ENCODE measurements at places on chromosomes 1 and 21.

DNA sequence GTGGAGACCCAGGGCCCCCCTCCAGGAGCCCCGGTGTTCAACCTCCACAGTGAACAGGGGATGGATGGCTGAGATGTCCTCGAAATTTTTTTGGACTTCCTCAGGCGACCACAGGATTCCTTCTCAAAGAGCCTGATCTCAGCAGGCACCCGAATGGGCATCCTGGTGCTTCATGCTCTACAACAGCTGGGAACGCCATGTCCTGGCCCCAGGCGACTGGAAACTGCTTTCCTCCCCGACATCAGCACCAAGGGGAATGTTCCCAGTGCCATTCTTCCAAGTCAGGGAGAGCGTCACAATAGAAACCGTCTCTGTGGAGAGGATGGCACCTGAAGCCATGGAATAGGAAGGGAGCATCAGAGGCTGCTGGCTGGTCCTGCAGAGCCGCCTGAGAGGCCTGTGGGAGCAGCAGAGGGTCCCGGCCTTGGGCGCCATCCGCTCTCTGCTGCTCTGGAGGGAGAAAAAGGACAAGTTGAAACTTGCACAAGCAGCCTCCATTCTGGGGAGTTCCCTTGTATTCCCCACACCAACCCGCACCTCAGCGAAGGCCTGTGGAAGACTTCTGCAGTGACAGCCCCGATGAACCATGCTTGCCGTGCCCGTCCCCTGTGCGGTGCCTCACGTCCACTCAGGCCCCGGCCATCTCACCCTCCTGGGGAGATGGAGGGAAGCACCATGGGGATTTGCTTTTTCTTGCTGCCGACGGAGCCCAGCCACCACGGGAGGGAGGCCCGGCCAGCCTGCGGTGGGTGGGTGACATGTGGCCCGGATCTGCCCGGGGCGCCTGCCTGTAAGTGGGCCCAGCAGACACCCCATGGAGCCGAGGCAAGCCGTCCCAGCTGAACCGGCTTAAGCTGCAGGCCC, 2.3 kb upstream of the ADARB1 start:
- DNase-seq: no peak

DNA sequence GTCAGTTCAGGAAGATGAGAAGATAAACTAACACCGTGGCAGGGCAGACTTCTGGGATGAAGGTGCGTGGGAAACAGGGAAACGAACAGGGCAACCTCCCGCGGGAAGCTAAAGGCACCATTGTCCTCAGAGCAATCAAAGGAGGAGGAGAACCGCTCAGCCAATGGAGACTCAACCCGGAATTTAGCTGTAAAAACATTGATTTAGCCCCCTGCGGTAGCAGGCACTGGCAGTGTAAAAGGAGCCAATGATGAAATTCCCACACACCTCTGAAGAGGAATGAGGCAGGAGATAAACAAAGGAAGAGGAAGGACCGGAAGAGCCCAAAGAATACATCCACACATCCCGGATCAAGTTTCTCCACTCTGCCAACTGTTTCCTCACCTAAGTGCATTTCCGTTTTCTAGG, 19.5 kb downstream of the HLCS start:
- no peak for DNase-seq

DNA sequence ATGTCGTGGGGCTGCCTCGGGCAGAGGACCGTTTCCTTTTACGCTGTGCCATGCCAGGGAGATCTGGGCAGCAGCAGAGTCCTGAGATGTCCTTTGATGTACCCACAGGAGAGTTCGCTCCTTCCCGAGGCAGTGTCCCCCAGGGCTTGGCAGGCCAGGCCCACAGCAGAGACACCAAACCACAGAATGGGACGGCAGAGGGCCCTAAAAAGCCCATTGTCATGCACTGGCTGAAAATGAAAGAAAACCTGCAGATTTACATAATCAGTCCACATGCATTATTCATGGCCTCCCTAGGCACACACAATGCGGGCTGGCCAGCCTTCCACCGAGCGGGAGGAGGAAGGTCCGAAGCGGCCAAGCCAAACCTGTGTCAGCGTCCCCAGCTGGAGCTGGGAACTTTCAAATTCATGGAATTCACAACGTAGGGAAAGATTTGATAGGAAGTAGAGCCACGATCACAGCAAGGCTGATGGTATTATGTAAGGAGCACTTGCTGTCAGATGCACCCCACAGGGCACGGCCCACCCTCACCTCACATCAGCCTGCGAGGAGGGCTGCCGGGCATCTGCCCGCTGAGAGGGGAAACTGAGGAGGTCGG, 25.3 kb upstream of the EFHD2 start:
- no peak for DNase-seq

GRCh38 chr1:98099501-98099900, 178.7 kb upstream of the DPYD start:
- no peak for DNase-seq

- no peak for DNase-seq
These were observed 137.5 kb downstream of the TGFB2 start for GRCh38 chr1:218482683-218483082.

- DNase-seq: no peak
These were observed 28.0 kb downstream of the SYDE2 start for GRCh38 chr1:85172684-85173337.

- DNase-seq: no peak
These were observed 70.3 kb upstream of the DUSP10 start for GRCh38 chr1:221812088-221812752.

GRCh38 chr1:58005212-58005611, 541.3 kb downstream of the OMA1 start:
- DNase-seq: no peak

DNA sequence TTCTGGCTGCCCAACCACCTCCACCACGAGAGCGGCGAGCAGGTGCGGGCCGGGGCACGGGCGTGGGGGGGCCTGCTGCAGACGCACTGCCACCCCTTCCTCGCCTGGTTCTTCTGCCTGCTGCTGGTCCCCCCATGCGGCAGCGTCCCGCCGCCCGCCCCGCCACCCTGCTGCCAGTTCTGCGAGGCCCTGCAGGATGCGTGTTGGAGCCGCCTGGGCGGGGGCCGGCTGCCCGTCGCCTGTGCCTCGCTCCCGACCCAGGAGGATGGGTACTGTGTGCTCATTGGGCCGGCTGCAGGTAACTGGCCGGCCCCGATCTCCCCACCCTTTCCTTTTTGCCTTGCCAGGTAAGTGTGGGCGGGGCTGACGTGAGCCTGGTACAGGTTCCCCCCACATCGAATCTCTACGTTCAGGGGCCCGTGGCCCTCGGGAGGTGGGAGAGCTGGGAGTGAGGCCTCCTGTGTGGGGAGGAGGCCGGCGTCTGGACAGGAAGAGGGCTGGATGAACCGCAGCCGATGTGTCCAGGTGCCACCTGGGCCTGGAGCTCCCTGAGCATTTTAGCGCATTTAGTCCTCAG, 51.7 kb downstream of the COL18A1 start:
- no peak for DNase-seq

DNA sequence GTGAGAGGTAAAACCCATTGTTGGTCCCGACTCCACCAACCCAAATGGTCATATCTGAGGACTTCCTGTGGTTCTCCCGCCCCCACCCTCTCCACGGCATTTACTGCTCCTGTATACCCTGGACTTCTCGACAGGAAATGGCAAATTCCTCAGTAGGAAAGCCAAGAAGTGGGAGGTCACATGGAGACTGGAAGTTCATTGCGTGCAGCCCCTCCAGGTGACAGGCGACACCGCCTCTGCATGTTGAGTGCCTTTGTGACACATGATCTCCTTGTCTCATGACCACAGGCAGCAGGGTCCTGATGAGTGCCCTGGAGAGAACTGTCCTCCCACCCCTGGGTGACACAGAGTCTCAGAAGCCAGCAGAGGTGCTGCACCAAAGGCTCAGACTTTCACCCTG, 24.2 kb downstream of the ERG start:
- DNase-seq: no peak

DNA sequence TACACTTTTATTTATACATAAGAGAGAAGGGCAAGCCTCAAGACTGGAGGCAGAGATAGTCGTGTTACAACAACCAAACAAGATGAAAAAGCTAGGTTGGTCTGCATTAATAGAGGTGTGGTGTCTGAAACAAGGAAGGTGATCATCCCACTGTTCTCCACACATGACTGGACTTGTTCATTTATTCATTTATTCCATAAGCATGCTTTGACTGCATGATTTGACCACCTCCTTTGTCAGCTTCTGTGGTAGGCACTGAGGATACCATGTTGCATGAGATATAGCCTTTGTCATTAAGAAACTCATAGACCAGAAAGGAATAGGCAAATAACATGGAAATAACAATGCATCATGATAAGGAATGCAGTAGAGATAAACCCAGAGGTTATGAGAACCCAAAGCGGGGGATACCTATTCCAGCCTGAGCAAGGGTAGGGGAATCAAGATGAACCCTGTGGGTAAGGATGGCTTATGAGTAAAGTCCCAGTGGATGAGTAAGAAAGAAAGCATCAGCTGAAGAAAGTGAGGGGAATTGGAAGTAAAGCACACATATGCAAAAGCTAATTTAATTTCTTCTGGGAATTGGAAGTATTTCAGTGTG, 173.7 kb upstream of the FGGY start:
- DNase-seq: no peak

DNA sequence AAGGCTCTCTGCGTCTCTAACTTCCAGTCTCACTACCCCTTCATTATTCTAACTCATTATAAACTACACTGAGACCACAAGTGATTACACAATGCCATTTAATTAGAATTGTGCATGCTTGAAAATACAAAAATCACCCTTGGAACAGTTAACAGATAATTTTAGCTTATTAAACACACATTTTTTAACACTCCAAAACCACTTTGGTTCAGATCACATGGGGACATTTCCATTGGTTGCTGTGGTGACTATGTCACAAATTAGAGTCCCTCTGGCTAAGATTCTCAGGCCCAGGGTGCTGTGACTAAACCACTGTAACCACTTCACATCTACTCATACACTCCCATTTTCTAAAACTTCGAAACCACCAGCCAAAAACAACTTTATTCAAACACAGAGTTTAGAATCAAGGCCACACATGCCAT, 43.0 kb downstream of the JAK1 start:
- no peak for DNase-seq

DNA sequence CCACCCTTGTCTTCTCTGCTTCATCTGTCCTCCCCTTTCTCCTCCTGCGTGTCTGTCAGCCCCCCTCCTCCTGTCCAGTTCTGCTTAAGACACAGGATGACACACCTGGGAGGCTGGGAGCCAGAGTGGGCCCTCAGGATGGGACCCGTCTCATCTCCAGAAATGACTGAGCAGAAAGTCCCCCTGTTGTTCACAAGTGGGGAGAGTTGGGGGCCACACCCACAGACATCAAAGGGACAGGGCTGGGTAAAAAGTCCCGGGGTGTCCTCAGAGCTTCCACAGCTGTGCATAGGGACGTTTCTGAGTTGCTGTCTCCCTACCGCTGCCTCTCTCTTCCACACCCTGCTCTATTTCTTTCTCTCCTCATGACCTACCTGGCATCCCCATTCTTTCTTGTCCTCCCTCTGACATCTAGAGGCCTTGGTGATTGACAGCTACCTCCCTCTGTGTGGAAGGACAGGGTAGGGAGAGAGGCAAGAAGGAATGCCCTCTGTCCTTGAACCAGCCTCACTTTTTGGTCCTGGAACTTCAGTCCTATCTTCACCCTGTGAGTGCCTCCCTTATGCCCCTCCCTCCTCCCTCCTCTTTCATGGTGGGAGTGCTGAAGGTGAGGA, 19.5 kb upstream of the SH2D2A start:
- peak; percentile 35 for DNase-seq

DNA sequence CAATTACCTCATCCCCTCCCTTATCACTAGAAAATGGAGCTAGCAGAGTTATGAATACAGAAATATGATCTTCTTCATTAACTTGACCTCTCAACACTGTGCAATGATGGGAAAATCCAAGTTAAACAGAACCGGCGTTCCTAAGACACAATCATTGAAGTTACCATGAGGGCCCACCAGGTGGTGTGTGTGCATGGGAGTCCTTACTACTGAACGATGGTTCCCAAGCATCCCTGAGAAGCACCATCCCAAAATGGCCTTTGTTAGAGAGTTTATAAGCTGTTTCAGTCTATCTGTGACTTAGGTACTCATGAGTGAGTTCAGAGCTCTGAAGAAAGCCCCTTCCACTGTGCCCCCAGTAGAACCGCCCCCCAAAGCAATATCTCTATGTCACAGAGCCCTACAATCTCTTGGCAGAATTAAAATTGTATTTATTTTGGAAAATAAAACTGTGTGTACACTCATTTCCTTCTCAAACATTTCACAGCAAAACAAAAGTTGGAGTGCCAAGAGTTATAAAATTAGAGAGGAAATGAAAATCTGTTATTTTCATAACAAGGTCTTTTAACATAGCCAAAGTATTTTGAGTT, 56.8 kb downstream of the PLD5 start:
- DNase-seq: no peak
